Fibroblast of skin of back (primary cell): ENCODE measurements at places on chromosomes 4 and X.

DNA sequence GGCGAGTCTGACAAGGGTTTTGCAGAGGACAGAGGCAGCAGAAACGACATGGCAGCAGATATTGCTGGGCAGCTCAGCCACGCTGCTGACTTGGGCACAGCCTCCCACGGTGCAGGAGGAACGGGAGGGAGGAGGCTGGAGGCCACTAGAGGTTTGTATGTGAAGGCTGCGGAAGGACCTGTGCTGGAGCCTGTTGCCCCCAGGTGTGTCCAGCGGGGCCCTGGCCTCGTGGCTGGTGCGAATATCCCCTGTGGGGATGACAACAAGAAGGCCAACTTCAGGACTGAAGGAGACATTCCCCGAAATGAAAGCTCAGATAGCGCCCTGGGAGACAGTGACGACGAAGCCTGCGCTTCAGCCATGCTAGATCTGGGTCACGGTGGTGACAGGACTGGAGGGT lies 100.2 kb downstream of the FNIP2 start:
- no peak for DNase-seq

DNA sequence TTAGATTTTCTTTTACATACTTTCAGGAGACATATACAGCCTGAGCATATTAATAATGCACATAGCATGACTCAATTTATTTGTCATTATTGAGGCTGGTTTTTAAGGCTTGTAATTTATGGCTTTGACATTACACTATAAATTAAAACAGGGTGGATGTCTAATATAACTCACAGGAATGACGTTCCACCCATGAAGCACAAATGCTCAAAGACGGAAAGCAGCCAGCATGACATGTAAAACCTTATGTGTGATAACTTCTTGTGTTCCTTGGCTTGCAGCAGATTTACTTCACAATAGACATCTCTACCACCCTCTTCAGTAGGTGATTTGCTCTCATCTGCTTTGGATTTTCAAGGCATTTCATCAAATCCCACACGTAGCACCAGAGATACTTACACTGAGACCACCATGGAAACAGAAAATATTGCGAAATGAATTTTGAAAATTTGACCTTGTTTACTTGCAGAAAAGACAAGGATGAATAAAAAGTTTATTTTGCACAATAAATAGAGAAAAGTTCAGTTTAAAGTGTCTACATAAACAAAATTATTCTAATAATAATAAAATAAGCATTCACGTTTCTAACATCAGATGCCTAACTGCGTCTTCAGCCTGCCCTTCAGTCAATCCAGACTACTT lies 64.7 kb upstream of the BTC start:
- DNase-seq, result no peak

DNA sequence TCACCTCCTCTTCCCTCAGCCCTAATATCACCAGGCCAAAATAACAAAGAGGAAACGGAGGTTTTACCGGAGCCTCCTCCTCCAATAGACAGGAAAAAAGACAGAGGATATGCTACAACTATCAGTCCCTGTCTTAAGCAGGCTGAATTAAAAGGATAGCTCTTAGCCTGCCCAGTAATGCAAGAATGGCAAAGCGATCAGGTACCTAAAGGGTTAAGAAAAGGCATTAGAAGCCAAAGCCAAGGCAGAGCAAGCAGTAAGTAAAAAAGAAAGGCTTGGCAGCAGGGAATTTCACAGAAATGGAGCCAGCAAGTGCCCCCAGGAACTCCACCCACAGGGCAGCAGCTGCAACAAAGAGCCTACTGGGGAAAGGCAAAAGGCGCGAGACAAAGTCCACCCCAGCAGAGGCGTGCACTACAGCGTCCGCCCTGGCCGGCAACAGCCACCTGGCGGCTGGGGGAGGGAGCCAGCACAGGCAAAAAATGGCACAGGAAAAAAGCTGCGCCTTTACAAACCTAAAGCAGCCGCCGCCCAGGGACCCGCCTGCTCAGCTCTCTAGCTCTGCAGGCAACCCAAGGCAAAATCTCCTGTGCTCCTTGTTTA lies 220.6 kb upstream of the ZC4H2 start:
- DNase-seq, result no peak

DNA sequence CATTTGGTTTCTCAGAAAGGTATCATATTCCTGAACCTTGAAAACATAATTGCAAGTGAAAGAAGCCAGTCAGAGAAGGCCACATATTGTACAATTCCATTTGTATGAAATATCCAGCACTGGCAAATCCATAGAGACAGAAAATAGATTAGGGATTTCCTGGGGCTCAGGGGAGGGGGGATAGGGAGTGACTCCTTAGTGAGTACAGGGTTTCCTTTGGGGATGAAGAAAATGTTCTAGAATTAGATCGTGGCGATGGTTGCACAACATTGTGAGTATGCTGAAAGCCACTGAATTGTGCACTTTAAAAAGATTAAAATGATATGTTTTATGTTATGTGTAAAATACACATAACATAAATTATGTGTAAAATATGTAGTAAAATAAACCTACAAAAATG lies 10.3 kb downstream of the XPNPEP2 start:
- no peak for DNase-seq

DNA sequence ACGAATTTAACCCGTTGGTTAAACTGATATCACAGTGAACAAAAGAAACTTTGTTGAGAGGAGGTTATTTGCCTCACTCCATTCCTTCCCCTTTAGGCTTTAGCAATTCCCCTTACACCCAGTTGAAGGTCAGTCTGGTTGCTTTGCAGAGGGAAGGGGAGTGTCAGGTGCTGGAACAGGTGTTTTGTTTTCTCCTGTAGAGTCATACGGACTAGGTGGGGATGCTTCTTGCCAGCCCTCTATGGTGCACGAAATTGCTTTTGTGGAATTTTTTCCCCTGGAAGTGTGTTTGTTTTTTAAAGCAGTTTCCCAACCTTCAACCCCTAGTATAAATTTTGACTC lies 33.1 kb downstream of the DLG3 start:
- no peak for DNase-seq

DNA sequence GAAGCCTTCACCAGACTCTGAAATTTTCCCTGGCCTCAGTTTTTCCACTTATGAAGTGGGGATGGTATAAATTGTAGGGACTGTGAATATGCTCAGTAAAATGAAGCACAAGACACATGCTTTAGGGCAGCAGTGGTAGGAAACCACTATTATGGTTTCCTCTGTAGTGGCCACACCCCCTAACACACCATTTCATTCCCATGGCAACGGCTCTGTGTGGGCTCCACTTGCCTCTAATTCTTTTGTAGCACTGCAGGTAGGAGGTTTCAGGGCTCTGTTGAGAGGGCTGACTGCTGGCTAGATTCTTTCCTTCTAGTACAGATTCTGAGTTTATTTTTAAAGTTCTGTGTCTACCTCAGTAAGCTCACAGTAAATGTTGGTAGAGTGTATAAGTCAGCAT lies 3.5 kb upstream of the VMA21 start:
- DNase-seq, result no peak

GRCh38 chr4:184978211-184978610 lies 40.1 kb upstream of the HELT start:
- DNase-seq, result no peak
